ENCODE measurements at places on chromosomes 5 and 9.
A peak's percentile ranks its signal among the peaks of the same experiment; 100 is the strongest.

- DNase-seq, result no peak
Observed at GRCh38 chr5:89686081-89686765, 723.3 kb downstream of the CETN3 start.

- DNase-seq, result no peak
Observed at GRCh38 chr9:114124138-114124537, 25.0 kb upstream of the KIF12 start.

- peak; percentile 81 for DNase-seq
Observed at GRCh38 chr5:151080613-151081430, at the start of gene TNIP1. Gene TNIP1, minus strand, starts transcription at chr5:151081034. Its CDS starts 15,939 bp downstream, at chr5:151065095.

DNA sequence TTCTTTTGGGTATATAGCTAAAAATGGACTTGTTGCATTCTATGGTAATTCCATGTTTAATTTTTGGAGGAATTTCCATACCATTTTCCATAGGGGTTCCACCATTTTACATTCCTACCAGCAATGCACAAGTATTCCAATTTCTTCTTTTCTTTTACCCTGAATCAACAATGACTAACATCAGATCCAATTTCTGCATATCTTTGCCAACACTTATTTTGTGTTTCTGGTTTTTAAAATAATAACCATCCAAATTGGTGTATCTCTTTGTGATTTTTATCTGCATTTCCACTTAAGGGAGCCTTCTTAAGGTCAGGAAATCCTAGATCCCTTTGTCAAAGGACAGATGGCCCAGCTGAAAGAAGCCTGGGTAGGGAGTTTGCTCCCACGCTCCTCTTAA is 29.5 kb upstream of the SMU1 start:
- no peak for DNase-seq

GRCh38 chr5:35753500-35753899 is 103.2 kb upstream of the IL7R start:
- DNase-seq, result no peak

- DNase-seq, result no peak
Observed at GRCh38 chr9:91567642-91568274, 144.1 kb upstream of the NFIL3 start.

DNA sequence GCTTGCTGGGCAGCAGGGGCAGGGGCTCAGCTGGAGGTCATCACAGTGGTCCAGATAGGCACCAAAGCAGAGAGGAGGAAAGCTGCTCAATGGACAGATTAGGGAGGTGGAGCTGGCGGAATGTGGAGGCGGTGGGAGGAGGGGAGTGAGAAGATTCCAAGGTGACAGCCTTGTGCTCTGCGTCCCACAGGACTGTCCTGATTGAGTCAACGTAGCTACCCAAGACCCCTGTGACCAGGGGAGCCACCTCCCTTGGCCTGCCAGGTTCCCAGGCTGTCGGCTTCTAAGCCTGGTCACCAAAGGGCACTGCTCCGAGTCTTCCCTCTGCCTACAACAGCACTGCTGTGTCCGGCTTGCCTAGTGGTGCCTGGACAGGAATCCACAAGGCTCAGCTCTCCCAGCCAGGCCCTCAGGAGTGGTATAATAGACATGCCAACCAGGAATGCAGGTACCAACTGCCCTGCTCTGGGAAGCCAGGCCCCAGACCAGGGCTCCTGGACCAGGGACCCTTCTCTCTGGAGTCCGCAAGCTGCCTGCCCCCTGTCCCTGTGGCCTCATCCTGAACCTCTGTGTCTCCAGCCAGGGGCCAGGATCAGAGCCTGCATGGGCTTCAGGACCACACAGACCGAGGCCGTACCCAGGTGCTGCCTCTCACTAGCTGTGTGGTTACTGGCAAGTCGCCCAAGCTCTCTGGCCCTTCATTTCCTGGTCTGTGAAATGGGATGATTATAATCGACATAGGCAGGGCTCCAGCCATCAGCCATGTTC is 67.9 kb downstream of the STK10 start:
- DNase-seq, result no peak

GRCh38 chr5:15664961-15665360 is 165.0 kb downstream of the FBXL7 start:
- no peak for DNase-seq

DNA sequence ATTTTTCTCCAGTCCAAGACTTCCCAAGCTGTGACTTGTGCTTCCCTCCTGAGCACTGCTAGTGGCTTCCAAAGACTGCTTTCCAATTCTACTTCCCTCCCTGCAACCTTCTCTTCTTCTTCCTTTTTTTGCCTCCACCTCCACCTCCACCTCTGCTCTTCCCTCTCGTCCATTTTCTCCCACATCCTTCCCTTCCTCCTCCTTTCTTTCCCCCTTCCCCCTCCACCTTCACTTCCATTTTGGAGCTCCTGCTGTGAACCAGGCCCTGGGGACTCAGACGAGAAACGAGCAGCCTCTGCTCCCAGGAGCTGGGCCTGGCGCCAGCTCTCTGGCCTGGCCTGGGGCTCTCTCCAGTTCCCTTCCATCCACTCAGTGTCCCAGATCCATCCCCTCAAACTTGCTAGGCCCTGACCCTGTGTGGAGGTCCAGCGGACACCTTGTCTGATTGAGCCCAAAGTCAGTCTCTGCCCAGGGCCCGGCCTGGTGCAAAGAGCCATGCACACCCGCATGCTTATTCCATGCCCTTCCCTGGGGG is 5.6 kb downstream of the GADD45G start:
- DNase-seq, result no peak

GRCh38 chr9:8769153-8769552 is 969.6 kb upstream of the DMAC1 start:
- no peak for DNase-seq

DNA sequence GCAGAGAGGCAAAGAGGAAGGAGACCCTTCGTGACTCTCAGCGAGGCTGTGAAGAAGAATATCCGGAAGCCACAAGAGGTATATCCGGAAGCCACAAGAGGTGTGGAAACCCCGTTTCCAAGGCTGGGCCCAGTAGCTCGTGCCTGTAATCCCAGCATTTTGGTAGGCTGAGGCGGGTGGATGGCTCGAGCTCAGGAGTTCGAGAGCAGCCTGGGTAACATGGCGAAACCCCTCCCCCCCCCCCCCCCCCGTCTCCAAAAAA is 612 bp upstream of the BBLN start:
- DNase-seq, result peak; percentile 91

DNA sequence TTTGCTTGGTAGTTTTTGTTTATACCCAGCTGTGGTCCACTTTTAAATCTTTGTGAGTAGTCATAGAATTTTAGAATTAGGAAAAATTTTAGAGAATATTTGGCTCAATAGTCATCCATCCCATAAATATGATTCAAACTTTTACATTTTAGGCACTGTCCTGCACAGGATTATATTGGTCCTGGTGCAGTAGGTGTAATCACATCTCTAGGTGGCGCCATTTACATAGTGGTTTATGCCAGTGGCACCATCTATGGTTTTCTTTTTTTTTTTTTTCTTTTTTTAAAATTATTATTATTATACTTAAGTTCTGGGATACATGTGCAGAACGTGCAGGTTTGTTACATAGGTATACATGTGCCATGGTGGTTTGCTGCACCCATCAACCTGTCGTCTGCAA is 260.7 kb upstream of the KCNN2 start:
- DNase-seq, result no peak

- DNase-seq, result no peak
Observed at GRCh38 chr5:43348207-43348606, 35.0 kb upstream of the HMGCS1 start.

DNA sequence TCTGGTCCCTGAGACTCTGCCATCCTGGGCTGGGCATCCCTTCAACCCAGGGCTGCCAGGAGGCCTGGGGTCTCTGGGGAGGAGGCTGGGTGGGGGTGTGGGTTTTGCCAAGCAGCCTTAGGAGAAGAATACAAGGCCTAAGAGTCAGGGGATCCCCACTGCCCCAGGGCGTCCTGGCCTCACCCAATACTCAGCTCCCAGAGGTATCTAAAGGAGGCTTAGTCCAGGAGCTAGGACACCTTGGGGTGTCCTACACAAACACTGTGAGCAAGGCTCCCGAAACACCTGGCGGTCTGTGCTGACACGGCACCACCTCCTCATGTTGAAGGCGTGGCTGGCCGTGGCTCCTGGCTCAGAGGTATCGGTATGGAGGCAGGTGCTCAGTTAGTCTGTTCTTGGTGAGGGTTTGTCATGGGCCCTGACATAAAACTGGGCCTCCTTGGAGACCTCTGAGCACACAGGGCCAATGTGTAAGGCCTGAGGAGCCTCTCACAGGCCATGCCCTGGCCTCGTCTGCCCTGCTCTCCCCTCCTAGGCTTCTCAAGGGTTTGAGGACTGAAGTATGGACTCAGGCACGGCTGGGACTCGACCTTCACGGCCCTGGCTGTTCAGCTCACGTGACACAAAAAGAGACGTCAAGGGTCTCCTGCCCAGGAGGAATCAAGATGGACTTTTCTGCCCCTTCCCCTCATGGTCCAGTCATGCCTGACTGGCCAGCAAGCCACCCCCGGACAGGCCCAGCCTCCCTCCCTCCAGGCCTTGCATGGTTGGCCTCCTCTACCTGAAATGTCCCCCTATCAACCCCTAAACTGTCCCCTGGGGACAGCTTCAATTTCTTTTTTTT is 277.3 kb downstream of the FSTL4 start:
- DNase-seq, result no peak

DNA sequence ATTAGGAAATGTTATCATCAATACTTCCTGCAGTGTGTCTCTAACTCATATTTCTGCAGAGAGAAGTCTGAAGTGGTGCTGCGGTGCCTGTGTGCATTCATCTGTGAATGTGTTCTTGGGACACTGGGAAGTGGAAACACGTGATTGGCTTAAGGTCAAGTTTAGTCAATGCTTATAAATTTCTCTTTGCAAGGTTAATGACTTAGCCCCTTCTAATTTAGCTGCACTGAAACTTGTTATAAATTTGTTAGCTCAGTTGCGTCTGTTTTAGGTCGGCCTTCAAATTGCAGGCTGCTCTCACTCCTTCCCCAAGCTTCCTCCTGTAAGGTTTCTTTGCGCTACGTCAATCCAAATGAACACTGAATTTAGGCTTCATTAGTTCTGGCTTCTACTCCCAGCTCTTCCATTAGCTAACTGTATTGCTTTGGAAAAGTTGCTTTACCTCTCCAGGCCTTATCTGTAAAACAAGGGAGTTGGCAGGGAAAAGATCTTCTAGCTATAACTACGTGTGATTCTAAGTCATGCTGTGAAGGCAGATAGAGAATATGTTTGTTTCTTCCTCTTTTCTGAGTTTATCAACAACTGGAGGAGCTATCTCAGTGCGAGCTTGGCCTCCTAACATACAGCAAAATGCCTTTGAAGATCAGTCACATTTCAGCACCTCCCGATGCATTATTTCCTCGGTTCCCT is 341.8 kb downstream of the NFIB start:
- no peak for DNase-seq

GRCh38 chr5:127562252-127562651 is 44.8 kb downstream of the PRRC1 start:
- peak; percentile 21 for DNase-seq

GRCh38 chr9:111961575-111961974 is 65.0 kb downstream of the UGCG start:
- DNase-seq, result no peak

DNA sequence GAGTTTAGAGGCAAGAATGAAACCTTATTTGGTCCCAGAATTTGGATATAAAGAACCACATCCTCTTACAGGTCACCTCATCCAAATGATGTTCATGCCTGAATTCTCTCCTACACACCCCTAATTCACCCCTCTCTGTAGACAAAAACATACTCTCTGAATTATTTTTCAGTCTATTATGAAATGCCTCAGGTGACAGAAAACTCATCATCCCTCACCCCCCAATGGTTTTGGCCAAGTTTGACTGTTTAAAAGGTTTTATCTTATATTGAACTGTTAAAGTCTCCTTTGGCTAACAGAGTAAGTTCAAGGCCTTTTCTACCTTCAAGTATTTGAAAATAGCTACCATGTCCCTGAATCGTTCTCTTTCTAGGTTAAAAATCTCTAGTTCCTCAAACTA is 2.3 kb upstream of the CD180 start:
- no peak for DNase-seq

- DNase-seq, result no peak
Observed at GRCh38 chr9:108673386-108673785, 182.4 kb downstream of the ACTL7B start.

DNA sequence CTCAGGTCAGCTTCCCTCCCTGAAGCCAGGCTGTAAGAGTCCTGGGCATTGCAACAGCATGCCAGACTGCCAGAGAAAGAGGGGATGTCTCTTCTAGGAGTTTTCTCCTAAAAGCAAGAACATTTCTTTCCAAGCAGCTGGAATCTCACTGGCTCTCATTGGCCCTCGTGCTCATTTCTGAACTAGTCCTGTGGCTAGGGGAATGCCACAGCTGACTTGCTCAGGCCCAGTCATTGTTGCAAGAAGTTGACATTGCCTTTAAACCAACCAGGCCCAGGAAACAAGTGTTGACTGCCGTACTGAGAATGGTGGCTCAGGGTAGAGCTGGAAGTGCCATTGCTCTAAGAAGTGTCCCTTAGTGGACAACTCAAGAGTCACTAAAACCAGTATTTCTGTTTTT is 15.0 kb upstream of the CEP120 start:
- no peak for DNase-seq

- no peak for DNase-seq
Observed at GRCh38 chr5:169052207-169052606, 248.7 kb downstream of the SLIT3 start.

DNA sequence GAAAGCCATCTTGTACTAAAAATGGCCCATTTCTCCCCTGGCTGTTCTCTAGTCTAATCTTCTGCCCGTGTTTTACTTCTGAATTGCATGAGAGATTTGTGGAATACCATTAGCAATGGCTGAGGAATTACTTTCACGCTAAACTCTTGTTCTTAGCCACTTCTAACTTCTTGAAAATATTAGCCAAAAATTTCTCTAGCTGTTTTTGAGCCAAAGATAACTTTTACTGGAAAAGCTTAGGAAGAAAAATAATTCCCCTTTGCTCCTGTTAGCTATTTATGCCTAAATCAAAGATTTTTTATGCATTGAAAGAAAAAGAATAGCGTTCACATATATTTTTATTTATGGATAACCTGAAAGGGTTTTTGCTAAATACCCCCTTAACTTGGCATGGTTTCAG is 287.8 kb downstream of the MTRR start:
- no peak for DNase-seq

GRCh38 chr5:151257731-151258181 is 4.8 kb downstream of the GM2A start:
- DNase-seq, result no peak

DNA sequence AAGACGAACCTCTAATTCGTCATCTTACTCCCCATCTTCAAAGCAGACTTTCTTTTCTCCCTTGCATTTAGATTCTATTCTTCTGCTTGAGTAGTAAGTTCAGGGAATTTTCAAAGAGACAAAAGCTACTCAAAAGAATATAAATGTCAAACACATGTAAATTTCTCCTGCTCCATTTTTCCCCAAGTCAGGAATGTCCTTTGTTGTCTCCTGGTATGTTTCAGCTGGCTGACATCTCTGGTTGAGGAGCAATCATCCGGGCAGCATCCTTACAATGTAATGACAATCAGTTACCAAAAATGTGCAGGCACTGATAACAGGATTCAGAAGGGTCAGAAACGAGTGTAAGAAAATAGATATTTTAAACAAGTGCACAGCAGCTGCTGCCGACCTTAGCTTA is 47.6 kb upstream of the PPP1R2B start:
- DNase-seq, result no peak

GRCh38 chr5:73135021-73135420 is 14.6 kb downstream of the TMEM171 start:
- no peak for DNase-seq
